Kidney epithelial cell (primary cell): ENCODE measurements at places on chromosomes 16 and 17. TPM values are rescaled to one million over a fixed set of nuclear protein-coding genes. Genes with fewer than 3 reads are reported as not detected.

The TPSB2 gene
- not detected in 2 replicates for total RNA-seq

- DNase-seq: peak; percentile 56
Observed at GRCh38 chr16:86798247-86799041, 220.1 kb downstream of the FOXL1 start.

- DNase-seq: no peak
Observed at GRCh38 chr17:7713782-7714181, 3.8 kb upstream of the DNAH2 start.

DNA sequence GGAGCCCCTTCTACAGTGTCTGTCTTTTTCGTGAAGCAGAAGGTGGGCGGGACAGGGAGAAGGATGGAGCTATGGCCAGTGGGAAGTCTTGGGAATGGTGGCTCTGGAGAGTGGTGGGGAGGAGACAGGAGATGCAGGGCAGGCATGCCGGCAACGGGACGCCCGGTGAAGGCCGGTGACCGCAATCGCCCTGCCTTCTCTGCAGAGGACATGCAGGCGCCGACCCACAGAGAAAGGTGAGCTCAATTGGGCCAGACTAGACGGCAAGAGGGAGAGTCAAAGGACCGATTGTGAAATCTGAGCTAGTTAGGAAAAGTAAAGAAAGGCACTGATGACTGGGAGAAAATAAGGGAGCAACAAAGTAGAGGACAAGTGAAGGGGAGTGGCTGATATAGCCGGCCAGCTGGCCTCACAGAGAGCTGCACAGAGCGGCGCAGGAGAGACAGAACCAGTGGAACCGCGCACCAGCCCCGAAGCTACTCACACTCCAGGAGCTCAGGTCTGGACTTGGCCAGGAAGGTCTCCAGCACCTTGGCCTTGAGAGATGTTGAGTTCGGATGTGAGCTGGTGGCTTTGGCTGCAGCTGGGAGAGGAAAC, 18.9 kb downstream of the TRIM25 start:
- DNase-seq: no peak

The CCL16 gene
- total RNA-seq: not detected in 2 replicates

The C1QTNF8 gene
- not detected in 2 replicates for total RNA-seq

DNA sequence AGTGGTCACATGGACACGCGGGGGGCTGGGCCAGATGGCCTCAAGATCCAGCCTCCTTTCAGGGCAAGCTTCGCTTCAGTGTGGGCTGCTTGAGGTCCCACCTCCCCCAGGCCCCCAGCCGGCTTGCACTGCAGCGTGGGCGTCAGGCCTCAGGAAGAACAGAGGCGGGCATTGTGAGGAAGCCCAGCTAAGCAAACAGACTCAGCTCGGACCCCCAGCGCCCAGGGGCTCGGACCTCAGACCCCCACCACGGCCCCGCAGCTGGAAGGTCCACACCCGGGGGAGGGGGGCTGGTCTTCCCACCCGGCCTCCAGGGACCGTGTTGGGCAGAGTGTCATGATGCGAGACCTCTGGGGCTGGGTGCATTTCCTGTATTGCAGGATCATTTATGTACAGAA, 24.7 kb upstream of the ZNF469 start:
- DNase-seq: no peak

GRCh38 chr17:6924208-6924607, 71.6 kb upstream of the ALOX12 start:
- DNase-seq: no peak

DNA sequence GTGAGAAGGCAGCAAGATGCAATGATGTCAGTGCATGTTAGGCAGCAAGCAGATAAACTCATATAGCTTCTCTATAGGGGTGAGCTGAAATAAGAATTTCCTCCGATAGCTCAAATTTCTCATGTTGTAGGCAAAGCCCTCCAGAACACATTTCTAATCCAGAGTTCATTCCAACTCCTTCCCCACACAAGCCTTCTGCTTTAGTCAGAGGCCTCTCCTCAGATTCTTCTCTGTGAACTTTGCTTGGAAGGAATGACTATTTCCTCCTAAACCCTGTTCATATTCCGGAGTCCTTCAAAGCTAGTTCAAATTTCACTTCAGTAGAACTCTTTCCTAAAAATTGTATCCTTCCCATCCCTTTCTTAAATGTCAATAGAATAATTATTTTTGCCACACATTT, 144.8 kb downstream of the KCNJ2 start:
- no peak for DNase-seq

GRCh38 chr16:63787014-63787413, 1334.8 kb downstream of the CDH11 start:
- DNase-seq: no peak

DNA sequence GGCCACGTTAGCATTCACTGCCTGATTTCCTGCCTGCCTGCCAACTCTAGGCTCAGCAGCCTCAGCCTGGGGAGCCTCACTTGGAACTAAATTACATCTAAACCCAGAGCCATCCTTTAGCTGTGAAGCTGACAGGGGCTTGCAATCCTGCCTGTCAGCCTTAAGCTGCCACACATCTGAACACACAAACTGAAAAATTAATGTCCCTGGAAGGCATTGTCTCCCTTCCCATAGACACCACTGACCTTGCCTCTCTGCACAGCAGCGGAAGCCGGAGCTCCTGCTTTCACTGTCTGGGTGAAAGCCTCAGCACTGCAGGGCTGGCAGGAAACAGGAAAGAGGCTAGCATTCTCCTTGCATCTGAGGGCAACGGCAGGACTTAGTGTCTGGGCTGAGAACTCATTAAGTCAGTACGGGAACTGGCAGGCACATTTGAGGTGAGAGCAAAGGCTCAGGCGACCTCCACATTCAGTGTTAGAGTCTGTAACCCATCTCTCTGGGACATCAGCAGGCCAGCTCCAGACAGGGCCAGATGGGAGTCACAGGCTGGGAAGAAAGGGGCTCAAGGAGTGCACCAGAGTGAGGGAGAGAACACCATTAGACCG, 452.4 kb upstream of the C16orf82 start:
- no peak for DNase-seq

DNA sequence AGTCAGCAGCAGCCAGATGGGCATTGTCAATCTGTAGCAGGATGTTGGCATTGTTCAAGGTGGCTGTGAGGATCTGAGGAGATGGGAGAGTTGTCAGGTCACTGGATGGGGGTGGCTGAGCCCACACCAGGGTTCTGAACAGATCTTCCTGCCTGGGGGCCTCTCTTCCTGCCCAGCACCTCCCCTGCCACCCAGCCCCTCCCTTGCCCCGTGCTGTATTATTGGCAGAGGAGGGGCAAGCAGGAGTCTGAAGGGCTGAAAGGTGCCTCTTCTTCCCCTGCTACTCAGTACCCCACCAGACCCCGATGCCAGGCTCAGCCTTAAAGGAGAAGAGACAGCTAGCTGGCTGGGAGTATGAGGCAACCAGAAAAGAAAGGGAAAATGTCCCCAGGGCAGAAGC, 93.0 kb downstream of the GOSR1 start:
- no peak for DNase-seq

GRCh38 chr16:83951544-83951943, 1.5 kb upstream of the OSGIN1 start:
- DNase-seq: no peak

- DNase-seq: no peak
Observed at GRCh38 chr17:34726536-34727384, 147.4 kb downstream of the TMEM132E start.

The CRYBA1 gene
- not detected in 2 replicates for total RNA-seq

The AOC2 gene
- total RNA-seq: 2.7 and 3.7 TPM in 2 replicates

The TP53TG3F gene
- not detected in 2 replicates for total RNA-seq

GRCh38 chr16:58411736-58412614, 19.7 kb downstream of the GINS3 start:
- no peak for DNase-seq

The MSLN gene
- 8.6 and 14.2 TPM in 2 replicates for total RNA-seq

DNA sequence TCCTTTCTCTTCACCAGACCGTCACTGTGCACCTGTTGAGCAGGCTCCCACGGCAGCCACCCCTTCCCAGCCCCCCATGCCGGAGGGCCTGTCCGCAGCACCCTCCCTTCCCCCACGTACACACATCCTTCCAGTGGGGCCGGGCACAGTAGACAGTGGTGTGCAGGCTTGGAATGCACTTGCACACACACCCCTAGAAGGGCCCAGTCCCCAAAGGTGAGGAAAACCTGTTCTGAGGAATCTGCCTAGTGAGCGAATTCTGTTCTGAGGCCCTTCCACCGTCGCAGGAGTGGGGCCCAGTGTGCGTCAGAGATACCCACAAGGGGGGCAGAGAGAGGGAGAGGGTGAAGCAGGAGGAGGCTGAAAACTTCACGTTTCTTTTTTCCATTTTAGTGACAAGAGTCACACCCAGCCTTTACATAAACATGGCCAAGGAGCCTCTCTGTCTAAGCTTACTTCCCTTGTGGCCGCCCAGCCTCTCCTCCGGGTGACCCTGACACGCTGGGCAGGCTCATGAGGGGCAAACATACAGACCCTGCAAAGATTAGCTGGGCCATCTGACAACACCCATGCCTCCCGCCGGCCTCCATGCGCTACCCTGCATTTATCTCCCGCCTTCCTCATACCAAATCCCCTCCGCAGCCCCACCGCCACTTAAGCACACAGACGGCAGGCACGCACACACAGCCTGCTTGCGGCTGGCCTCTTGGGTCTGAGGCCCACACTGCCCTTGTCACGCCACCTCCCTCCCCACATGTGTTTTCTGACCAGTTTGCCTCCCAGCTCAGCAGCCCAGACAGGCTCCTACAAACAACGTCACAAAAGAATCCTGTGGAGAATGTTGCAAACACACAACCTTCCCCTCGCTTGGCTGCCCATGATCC, 1.8 kb downstream of the ZBTB4 start:
- DNase-seq: no peak

DNA sequence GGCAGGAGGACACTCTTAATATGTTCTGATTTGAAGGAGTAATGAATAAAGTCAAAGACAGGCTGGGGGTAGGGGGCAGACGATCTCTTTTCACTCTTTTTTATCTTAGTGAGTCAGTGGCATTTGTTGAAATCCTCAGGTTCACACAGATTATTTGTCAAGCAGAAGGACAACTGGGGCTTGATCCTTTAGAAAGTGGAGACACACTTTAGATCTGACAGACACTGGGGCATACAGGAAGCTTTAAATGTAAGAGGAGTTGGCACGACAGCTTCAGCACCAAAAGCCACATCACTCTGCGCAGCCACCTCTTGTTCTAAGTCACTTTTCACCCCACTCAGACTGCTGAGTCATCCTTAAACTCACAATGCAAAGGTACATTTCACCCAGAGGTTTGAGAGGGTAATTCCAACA, 121.5 kb downstream of the STXBP4 start:
- DNase-seq: peak; percentile 1

- DNase-seq: no peak
Observed at GRCh38 chr17:5758651-5759050, 174.3 kb upstream of the NLRP1 start.

- DNase-seq: no peak
Observed at GRCh38 chr16:11182411-11182810, 73.6 kb downstream of the SOCS1 start.

The CCL4 gene
- 0.27 TPM in 1 of 2 replicates, not detected in the other for total RNA-seq

DNA sequence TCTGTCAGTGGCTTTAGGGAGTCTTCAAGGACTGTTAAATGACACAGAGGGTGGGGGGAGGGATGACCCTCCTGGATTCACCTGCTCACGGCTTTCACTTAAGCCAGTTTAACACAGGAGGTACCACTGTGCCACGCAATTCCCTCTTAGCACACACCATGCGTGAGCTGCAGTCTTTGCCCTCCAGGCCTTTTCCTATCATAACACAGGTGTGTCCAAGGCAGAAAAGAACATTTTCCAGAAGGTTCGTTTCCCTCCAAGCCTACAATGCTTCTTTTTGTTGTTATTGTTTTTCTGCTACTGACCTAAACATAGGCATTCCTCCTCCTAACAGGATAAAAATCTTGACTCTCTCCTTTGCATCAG, 1.1 kb downstream of the ZFHX3 start:
- DNase-seq: no peak

The FNDC8 gene
- total RNA-seq: not detected in 2 replicates

GRCh38 chr16:86762095-86762494, 183.7 kb downstream of the FOXL1 start:
- DNase-seq: no peak

The CIITA gene
- 0.04 and 0.07 TPM in 2 replicates for total RNA-seq

DNA sequence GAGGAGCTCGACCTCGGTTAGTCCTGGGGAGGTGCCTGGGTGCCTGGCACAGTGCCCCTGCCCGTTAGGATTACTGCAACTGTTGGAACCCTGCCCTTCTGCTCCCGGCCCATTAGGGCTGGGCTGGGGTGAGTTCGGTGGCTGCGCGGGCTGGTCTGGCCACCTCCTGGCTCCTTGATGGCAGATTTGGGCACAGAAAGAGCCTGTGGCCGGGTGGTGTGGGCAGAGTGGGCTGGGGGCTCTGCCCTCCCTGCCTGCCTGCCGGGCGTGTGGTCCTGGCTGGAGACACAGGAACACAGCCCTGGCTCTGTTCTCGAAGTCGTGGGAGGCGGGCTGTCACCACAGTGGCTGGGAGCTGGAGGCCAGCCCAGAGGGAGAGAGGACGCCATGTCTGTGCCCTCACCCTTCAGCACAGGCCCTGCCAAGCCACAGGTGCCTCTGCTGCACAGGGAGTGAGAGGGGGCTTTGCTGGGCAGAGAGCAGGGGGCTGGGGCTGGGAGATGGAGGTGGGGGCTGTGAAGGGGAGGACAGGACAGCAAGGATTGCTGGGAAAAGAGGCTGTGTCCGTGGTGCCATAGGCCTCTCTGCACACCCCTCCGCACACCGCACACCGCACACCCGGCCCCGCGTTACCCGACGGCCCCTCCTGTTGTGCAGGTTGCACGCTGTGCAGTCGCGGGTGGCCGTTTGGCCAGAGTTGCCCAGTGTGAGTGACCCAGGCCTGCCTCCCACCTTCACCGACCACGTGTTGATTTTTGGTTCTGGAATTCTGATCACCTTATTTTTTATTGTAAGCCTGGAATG, 236.6 kb upstream of the GSE1 start:
- DNase-seq: no peak

The ITGAX gene
- total RNA-seq: 0.04 and 0.14 TPM in 2 replicates

GRCh38 chr17:6913608-6914443, 82.0 kb upstream of the ALOX12 start:
- no peak for DNase-seq

The CHST6 gene
- 1.6 and 2.4 TPM in 2 replicates for total RNA-seq

DNA sequence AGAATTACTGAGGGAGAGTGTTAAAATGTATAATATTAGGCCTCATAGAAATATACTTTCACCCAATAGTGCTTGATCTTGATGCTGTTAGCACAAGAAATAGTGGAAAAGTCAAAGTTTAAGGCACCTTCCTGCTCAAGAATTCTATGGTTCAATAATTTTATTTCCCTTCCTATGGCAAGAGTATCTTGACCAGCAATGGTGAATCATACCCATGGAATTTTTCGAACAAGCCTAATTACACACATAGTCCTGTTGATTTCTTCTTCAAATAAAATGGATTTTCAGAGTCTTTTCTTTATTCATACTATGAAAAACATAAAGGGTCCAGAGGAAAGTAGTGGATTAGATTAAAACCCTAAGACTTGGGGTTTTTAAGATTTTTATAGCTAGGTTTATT, 810.6 kb downstream of the CDH11 start:
- peak; percentile 35 for DNase-seq

- no peak for DNase-seq
Observed at GRCh38 chr17:21245639-21246084, 7.5 kb downstream of the NATD1 start.

- no peak for DNase-seq
Observed at GRCh38 chr16:3734758-3735221, 17.5 kb upstream of the TRAP1 start.

The STUB1 gene
- total RNA-seq: 133 and 179 TPM in 2 replicates
